MG63 (cell line): ENCODE measurements at places on chromosomes 5 and 9. TPM values are rescaled to one million over a fixed set of nuclear protein-coding genes. Genes with fewer than 3 reads are reported as not detected.

DNA sequence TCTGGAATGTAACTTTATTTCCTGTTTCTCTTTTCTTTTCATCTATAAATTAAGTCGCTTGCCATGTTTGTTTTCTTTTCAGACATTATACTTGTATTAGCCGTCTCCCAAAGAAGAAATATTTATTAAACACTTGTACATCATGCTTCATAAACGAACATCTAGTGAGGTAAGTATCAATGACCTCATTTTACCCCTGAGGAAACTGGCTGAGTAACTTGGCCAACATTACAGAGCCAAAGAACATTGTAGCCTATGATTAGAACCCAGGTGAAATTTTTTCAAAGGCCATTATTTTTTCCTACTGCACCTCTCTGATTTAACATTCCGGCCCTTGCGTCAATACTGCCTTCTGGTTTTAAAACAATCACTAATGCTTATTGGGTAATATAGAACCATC lies 4.2 kb downstream of the FREM1 start:
- DNase-seq: no peak

DNA sequence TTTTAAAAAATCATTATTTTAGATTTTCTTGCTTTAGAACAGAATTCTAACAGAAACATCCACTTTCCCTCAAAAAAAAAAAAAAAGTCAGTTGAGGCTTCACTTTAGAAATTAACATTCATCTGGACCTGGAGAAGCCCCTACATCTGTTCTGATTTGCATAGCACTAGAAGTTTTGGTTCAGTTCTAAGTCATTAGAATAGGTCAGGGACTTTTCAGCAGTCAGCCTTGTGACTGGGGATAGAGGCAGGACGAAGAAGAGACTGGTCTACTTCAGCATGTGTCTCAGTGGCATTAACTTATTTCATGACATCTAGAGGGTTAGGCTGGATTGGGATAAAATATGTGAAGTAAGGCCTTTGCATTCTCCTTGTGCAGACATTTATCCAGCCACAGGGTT lies 215.8 kb upstream of the DAB2 start:
- DNase-seq: no peak

Gene CDH6
- 242 and 244 TPM in 2 replicates for total RNA-seq

DNA sequence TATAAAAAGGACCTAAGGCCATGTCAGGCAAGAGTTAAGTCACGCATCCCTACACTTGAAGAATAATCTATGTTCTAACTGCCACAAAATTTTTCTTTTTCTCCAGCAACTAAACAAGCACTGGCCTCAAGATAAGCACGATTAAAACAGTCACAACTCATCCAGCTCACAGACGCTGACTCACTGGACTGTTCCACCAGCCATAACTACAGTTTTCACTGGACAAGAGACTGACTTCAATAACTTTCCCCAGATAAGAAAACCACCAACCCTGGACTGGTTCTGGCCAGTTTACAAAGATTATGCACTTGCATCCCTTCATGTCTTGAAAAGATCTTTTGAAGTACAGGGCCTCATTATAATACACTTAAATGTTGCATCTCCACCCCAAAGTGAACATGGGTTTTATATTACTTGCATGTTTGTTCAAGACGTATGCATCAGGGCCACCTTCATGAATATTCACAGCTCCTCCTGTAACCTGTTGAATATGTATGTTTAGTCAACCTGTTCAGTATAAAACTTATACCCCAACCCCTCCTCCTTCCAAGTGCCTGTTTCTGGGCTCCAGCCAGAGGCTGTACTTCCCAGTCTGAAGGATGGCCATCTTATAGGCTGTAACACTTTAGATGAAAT lies 129.3 kb upstream of the EPB41L4A start:
- DNase-seq: peak; percentile 64

Gene FBXL7
- total RNA-seq: 9.4 and 17.9 TPM in 2 replicates

DNA sequence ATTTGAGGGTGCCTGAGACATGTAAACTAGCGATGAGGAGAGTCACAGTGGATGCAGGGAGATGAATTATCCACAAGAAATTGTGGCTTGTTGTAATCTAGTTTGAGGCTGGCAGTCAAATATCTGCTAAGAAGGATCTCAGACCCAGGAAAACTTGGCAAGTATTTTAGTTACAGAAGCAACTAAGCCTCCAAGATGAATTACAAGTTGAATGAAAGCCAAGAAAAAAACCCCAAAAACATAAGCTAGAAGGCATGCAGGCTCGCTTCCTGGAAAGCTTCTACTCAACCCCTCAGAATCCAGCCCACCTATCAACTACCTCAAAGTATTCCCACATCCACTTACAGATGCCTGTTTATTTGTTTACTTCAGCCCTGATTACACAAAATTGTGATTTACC lies 696.9 kb downstream of the MAT2B start:
- peak; percentile 38 for DNase-seq

GRCh38 chr9:35341585-35341984 lies 148.3 kb upstream of the RUSC2 start:
- peak; percentile 93 for DNase-seq

Gene SHISAL2B
- total RNA-seq: not detected in 2 replicates
